ENCODE measurements at places on chromosomes 13 and 19.

DNA sequence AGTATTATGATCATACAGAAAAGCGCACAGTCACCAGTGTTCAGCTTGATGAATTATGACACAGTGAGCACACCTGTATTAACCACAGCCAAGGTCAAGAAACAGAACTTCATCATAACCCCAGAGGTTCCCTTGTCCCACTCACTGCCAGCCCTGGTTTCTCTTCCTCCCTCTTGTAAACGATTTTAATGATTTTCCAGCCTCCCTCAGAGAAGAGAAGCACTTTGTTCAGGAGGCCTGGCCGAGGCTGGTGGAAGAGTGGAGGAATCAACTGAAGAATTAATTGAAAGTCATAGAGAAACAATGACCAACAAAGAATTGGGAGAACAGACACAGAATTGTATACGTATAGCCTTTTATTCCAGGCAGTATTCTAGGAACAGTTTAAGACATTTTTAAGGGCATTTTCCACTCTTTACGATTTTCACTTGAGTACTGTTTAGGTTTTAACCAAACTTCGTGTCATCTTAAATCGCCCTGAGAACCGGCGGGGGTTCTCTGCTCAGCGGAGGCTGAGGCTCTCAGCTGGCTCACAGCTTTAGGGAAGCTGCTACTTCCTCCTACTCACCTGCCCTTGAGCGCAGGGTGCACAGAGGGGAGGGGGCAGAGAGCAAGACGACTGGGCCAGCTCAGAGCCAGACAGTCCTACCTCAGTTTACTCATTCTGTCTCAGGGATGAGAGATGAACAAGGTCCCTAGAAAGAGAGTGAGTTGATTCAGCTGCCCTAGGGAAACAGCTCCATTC, 108.6 kb downstream of the AKAP11 start:
- no peak for DNase-seq

- no peak for DNase-seq
These were observed 108.0 kb downstream of the DNAJC3 start for GRCh38 chr13:95784900-95785290.

- no peak for DNase-seq
These were observed 5.6 kb downstream of the KLF16 start for GRCh38 chr19:1857648-1858326.

DNA sequence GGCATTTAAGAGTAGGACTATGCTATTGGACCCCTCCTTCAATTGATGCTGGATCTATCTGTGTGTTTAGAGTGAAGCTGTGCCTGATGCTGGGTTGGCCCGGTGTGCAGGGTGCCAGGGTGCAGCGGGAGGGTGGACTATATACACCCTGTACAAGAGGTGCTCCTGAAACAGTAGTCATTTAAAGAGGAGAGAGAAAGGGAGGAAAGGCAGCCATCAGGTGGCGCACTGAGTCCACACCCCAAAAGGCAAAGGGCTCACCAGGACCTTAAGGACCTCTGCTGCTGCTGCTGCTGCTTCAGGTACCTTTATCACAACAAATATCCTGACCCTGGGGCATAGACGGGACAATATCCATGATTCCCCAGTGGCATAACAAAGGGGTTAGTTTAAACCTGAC, 39.4 kb downstream of the ZNF136 start:
- no peak for DNase-seq

DNA sequence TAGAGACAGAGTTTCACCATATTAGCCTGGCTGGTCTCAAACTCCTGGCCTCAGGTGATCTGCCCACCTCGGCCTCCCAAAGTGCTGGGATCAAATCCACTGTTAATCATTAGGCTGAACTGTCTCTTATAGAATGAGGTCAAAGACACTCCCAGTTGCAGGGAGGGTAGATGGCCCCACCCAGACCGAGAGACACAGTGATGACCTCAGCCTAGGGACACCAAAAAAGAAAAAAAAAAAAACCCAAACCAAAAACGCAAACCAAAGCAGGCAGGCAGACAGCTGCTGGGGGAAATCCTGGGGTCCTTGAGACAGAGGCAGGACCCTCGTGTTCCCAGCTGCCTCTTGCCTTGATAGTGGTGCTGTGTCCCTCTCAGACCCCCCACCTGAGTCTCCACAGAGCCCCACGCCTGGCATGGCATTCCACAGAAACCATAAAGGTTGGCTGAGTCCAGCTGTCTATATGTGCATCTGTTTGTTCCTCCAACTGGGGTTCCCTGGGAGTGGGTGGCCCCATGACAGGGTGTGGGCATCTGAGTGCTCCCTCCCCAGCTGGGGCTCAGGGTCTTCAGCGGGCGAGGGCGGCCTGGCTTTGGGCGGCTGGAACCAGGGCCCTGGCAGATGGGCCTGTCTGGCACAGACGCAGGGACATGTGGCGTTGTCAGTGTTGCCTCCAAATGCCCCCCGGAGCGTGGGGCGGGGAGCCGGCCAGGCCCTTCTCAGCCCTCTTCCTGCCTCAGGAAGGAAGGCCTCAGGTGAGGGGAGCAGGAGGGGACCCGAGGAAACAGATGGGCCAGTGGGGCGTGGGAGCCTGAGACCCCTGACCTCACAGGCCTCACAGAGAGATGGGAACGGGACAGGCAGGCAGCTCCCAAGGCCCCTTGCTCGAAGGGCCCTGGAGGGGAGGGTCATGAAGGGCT, 5.2 kb downstream of the DAND5 start:
- no peak for DNase-seq

DNA sequence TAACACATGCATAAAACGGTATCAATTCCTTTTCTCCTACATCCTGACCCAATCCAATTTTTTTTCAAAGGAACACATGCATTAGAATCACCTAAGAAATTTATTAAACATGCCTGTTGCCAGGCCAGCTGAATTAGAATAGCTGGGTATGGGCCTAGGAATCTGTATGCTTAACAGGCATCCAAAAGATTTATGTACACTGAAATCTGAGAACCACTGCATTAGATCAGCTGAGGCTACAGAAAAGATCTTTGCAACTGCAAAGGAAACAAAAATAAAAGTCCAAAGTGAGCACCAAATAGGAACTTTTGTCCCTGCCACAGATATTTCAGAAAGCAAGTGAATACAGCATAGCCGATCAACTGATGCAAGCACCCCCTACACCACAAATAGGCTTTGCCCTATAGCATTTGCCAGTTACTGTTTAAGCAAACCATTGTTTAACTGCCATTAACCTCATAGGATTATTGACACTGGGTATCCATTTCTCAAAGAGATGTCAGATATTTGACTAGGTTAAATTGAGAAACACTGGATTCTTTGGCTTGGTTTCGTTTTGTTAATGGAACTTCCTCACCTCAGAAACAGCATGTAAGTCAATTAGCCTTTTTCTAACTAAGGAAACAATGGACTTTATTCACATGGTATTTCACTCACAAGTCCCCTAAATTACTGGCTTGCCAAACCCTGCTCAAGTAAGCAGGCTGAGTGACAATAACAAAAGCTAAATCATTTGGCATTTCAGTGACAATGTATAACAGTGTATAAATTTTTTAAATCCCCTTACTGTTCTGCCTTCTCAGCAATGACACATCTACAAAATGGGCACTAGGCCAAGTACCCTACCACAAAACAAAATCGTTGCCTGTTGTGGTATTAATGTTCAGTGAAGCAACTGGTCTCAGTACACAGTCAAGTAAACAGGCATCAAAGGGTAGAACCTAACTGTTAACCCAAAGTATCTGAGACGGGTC, 67.8 kb downstream of the SUCLA2 start:
- no peak for DNase-seq

GRCh38 chr19:55400281-55401087, 7.1 kb downstream of the UBE2S start:
- DNase-seq: no peak

DNA sequence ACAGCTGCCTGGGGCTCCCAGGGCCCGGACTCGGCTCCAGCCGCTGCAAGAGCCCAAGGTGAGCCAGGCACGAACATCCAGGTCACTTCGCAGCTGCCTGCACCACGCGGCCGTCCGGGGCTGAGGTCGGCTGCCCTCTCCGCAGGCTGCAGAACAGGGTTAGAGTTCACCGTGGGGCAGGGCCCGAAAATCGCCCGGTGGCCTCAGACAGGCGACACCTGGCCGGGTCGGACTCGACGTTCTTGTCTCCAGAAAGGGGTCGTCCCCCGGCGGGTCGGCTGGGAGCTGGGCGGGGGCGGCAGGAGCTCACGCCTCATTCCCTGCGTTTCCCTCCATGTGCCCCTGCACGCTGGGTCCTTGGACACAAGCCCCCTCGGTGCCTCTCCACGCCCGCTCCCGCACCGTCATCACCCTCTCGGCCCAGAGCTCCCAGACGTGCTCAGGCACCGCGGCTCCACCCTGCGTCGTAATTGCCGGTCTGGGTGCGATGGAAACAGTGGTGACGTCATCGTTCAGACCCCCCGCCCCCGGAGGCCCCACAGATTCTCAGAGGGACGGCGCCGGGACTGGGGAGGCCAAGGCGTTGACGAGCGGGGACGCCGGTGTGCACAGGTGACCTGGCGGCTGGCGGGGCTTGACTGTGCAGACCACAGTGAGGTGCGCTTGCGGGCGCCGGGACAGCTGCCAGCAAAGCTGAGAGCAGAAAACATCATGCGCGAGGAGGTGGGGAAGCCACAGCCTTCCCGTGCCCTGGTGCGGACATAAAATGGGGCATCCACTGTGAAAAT, 4.0 kb upstream of the GRIN3B start:
- DNase-seq: no peak

DNA sequence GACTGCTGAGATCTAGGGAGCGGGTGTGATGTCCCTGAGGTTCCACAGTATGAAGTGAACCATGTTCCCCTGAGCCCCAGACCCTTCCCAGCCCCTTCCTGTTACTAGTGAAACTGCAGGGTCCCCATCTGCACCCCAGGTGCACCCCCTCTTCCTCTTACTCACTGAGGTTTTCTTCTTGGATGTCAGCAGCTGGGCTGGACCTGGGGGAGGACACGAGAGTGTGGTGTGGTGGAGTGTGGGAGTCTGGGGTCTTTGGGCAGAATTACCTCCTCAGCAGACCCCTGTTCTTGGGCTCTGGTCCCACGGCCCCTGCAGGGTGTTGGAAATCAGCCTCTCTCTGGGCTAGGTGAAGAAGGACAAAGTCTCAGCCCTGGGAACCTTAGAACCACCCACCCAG, 3.3 kb upstream of the LILRA6 start:
- no peak for DNase-seq

DNA sequence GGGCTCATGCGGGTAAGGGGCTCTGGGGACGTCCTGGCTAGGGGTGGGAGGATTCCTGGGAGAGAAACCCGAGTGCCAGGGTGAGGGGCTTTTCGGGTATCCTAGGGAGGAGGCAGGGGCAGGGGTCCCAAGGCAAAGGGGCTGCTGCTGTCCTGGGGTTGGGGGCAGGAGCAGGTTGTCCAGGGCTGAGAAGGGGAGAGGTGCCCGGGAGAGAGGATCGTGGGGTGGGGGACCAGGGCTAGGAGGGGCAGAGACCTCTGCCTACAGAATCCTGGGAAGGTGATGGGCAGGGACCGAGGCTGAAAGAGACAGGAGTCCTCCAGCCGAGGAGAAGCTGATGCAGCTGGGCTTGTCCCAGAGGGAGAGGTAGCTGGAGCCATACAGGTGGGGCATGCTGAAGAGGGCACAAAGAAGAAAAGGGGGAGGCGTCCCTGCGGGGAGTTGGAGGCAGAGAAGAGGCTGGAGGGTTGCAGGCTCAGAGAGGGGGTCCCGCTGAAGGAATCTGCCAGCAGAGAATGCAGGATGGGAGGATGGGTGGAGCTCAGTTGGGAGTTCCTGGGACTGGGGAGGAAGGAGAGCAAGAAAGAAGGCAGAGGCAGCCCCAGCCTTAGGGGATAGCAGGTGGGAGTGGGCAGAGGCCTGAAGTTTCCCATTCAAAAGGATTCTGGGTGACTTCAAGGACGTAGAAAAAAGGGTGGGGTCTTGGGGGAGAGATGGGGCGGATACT, 574 bp downstream of the CYP2S1 start:
- DNase-seq: no peak

- no peak for DNase-seq
These were observed 754.9 kb downstream of the OLFM4 start for GRCh38 chr13:53783471-53783870.

DNA sequence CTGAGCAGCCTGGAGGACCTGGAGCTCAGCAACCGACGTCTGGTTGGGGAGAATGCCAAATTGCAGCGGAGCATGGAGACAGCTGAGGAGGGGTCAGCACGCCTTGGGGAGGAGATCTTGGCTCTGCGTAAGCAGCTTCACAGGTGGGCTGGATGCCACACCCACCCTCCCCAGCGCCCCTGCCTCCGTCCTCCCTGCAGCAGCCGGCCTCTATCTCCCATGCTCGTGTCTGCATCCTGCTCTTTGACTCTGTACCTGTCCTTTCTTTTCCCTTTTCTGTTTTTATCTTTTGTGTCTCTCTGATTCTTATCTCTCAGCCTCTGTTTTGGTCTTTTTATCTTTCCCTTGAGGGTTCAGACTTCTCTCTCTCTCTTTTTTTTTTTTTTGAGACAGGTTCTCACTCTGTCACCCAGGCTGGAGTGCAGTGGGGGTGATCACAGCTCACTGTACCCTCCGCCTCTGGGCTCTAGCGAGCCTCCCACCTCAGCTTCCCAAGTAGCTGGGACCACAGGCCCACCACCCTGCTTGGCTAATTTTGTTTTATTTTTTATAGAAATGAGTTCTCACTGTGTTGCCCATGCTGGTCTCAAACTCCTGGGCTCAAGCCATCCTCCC, 10.1 kb downstream of the KASH5 start:
- DNase-seq: no peak

DNA sequence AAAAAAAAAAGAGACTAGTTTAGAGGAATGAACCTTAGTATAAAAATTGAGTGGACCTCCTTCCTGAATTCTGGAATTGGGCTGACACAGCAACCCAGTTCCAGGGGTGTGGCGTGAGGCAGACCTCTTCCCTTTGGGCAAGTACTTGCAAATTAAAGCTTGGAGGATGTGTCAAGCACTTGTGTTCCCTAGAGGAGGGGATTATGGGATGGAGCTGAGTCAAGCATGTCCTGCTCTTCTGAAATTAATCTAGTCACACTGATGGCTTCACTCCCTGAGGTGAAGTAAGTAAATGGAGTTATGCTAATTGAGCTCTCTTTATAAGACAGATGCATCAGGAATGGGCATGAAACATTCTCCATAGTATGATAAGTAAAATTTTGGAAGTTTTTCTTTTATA, 107.7 kb upstream of the HTR2A start:
- no peak for DNase-seq

DNA sequence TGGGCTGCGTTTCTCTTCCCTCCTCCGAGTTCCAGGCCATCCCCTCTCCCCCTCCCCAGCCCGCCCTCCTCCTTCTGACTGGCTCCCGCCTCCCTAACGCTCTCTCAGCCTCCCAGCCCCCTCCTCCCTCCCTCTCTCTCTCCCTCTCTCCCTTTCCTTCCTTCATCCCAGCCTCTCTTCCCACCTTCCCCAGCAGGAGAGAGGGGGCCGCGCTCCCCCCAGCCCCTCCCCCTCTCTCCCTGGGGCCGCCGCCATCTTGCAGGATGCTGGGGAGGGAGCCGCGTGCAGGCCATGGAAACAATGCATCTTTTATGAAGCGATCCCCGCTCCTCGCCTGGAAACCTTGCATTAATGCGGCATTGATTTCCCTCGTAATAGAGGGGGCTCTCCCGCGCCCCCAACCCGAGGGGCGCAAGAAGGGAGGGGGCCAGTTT, 42.6 kb upstream of the ADGRL1 start:
- DNase-seq: no peak

GRCh38 chr13:97849305-97849704, 104.2 kb upstream of the IPO5 start:
- peak; percentile 7 for DNase-seq

- no peak for DNase-seq
These were observed 8.5 kb upstream of the SOX1 start for GRCh38 chr13:112058519-112058873.
